ENCODE measurements at places on chromosomes 11 and 22. TPM values are rescaled to one million over a fixed set of nuclear protein-coding genes. Genes with fewer than 3 reads are reported as not detected.

Gene CHID1
- 36.8 TPM for total RNA-seq

- no peak for DNase-seq
Measured at GRCh38 chr11:1303973-1304372, 5.5 kb downstream of the TOLLIP start.

- DNase-seq: no peak
Measured at GRCh38 chr11:30451167-30451566, 128.3 kb downstream of the ARL14EP start.

Gene EMID1
- 0.07 TPM for total RNA-seq

GRCh38 chr11:133824593-133824992 lies 20.7 kb downstream of the SPATA19 start:
- no peak for DNase-seq
